Left lung (tissue), 14 donors: ENCODE measurements at places on chromosomes 13 and 19. TPM values are rescaled to one million over a fixed set of nuclear protein-coding genes. Genes with fewer than 3 reads are reported as not detected.

GRCh38 chr19:1355568-1356507 lies 27.9 kb upstream of the NDUFS7 start:
- DNase-seq = no peak

GRCh38 chr19:5762608-5763217 lies 21.8 kb downstream of the PRR22 start:
- no peak for DNase-seq

GRCh38 chr19:41894350-41894749 lies 11.4 kb downstream of the ARHGEF1 start:
- peak; percentile 61 for DNase-seq

- no peak for DNase-seq
These were observed 593 bp downstream of the ATP8B3 start for GRCh38 chr19:1811472-1811894.

ERICH6B gene
- not detected for total RNA-seq

A1BG gene
- total RNA-seq = 9.8 TPM
